ENCODE measurements at places on chromosomes 5 and 9. TPM values are rescaled to one million over a fixed set of nuclear protein-coding genes. Genes with fewer than 3 reads are reported as not detected.

CCL28 gene
- 4.5 TPM for total RNA-seq

DNA sequence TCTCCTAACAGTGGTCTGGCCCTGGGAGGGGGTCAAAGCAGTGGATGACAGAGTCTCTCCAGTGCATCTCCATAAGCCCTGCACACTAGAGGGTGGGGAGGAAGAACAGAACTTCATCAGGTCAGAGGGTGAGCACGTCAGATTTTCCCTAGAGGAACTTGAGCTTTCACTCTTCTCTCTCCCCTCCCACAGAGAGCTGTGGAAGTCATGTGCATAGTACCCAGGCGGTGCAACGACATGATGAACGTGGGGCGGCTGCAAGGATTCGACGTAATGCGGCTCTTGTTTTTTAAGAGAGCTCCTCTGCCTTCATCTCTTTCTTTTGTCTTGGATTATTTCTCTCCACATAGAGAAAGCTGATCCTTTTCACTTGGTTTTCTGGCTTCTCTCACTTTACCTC lies 100.2 kb upstream of the OTULINL start:
- no peak for DNase-seq

GRCh38 chr5:124997186-124997893 lies 250.9 kb upstream of the ZNF608 start:
- no peak for DNase-seq

DNA sequence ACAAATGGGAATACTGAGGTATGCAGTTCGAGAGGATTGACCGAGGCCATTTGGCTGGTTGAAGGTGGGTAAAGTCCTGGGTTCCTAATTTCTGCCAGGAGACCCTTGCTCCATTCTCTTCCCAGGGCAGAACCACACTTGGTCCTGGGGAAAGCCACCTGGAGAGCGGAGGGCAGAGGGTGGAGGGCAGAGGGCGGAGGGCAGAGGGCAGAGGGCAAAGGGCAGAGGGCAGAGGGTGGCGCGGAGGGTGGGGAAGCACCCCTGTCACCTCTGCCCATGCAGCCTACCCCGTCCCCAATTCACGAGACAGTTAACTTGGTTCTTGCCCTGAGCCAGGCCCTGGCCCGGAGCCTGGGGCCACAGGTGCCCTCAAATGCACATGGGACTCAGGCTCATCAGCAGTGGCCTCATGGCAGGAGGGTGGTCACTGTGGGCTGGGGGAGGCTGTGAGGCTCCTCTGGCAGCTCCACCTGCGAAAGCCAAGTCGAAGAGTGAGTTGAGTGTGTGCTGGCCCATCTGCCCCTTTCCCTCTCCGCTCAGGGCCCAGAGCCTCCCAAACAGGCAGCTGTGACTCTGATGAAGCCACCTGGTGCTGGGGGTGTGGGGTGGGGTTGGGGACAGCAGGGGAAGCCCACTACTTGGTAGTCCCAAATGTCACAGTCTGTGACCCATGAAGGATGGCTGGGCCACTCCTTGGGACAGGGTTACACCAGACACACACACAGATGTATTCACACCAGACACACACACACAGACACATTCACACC lies 28.0 kb upstream of the FCN1 start:
- no peak for DNase-seq

- DNase-seq = no peak
Observed at GRCh38 chr5:141882594-141883183, 4.5 kb upstream of the PCDH1 start.

DNA sequence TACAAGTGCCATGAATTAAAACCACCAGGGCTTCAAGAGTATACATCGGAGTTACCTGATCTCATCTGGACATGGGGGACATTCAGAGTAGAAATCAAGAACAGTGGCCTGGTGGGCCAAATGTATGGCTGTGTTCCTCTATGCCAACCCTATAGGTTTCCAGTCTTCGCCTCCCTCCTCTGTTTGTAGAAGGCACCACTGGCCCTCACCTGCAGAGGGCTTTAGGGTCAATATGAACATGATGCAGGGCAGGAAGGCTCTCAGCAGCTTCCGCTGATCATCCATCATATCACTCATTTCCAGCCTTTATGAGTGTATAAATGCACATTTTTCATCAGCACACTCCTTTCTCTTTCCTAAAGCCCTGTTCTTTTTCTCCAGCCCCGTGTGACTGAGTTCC lies 555.5 kb upstream of the BRINP1 start:
- no peak for DNase-seq

GRCh38 chr5:59798862-59799667 lies 94.5 kb downstream of the PDE4D start:
- DNase-seq = no peak

- DNase-seq = no peak
Observed at GRCh38 chr5:59328709-59329296, 564.7 kb downstream of the PDE4D start.

All from activated naive CD4-positive, alpha-beta T cell treated with anti-CD3 and anti-CD28 coated beads, Interleukin-2, amount 50 U/mL, for 72 hours (primary cell).